ENCODE measurements at places on chromosomes 1 and 21. TPM values are rescaled to one million over a fixed set of nuclear protein-coding genes. Genes with fewer than 3 reads are reported as not detected.

The KCNK1 gene
- polyA plus RNA-seq: 11.5 TPM

The RGS18 gene
- 3.8 TPM for polyA plus RNA-seq

The CRYAA gene
- not detected for polyA plus RNA-seq

DNA sequence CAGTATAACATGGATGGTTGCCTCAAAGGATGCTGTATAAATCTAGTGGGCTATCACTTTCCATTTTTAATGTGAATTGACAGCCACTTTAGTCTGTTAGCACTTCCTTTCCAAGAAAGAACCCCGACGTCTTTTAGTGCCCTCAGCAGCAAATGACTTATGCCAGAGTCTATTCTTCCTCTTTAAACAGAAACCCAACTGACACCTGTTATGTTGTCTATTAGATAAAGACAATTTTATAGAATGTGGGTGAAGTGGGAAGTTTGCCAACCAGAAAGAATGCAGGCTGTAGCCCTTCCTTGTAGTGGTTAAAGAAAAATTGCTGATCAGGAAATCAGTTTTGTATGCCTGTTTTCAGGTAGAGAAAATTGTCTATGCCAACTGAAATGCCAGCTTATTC, 344.9 kb downstream of the ZNF326 start:
- no peak overlapping the region for H3K27ac ChIP-seq
- no peak for DNase-seq

GRCh38 chr1:38454236-38454635, 405.3 kb downstream of the RRAGC start:
- no peak overlapping the region for H3K27ac ChIP-seq
- H3K36me3 ChIP-seq: no peaks in the 10 kb centered on the region
- H3K4me1 ChIP-seq: no peaks in the 10 kb centered on the region
- no peaks in the 10 kb centered on the region for H3K27me3 ChIP-seq
- no peak overlapping the region for H3K4me3 ChIP-seq

GRCh38 chr1:183209533-183210158, 23.6 kb downstream of the LAMC2 start:
- no peaks in the 10 kb centered on the region for H3K36me3 ChIP-seq
- H3K4me1 ChIP-seq: no peaks in the 10 kb centered on the region
- H3K27me3 ChIP-seq: no peaks in the 10 kb centered on the region
- DNase-seq: no peak

- H3K36me3 ChIP-seq: no peaks in the 10 kb centered on the region
- no peak overlapping the region for H3K4me3 ChIP-seq
- peak overlapping the region; percentile 69 for H3K27ac ChIP-seq
- H3K27me3 ChIP-seq: no peaks in the 10 kb centered on the region
- no peaks in the 10 kb centered on the region for H3K4me1 ChIP-seq
- DNase-seq: peak; percentile 81
These were observed 172.6 kb downstream of the APP start for GRCh38 chr21:25997788-25998611.

GRCh38 chr1:199979071-199979470, 48.4 kb upstream of the NR5A2 start:
- H3K4me1 ChIP-seq: no peaks in the 10 kb centered on the region
- H3K4me3 ChIP-seq: no peak overlapping the region
- no peak for DNase-seq
- H3K27ac ChIP-seq: no peak overlapping the region
- no peaks in the 10 kb centered on the region for H3K27me3 ChIP-seq
- H3K36me3 ChIP-seq: no peaks in the 10 kb centered on the region

GRCh38 chr1:31752952-31753475, 11.1 kb downstream of the ADGRB2 start:
- peaks cover 14% of the 10 kb centered on the region for H3K4me1 ChIP-seq
- no peak overlapping the region for H3K4me3 ChIP-seq
- no peaks in the 10 kb centered on the region for H3K36me3 ChIP-seq
- no peak for DNase-seq

DNA sequence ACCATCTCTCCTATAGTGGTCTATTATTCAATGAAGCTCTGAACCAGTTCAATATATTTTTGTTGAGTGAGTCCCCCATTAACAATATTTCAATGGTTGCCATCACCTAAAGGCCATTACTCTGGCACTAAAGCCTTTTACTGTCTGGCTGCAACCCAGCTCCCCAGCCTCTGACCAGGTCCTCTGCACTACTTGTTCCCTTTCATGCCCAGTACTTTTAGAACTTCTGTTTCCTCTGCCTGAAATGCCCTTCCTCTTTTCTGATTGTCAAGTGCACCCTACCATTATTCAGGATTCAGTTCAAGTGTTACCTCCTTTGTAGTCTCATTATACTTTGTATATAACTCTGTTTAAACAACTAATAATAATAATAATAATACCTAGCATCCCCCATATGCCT, 30.4 kb upstream of the ZFYVE9 start:
- H3K4me3 ChIP-seq: no peak overlapping the region
- H3K4me1 ChIP-seq: no peaks in the 10 kb centered on the region
- no peaks in the 10 kb centered on the region for H3K27me3 ChIP-seq
- no peak for DNase-seq

DNA sequence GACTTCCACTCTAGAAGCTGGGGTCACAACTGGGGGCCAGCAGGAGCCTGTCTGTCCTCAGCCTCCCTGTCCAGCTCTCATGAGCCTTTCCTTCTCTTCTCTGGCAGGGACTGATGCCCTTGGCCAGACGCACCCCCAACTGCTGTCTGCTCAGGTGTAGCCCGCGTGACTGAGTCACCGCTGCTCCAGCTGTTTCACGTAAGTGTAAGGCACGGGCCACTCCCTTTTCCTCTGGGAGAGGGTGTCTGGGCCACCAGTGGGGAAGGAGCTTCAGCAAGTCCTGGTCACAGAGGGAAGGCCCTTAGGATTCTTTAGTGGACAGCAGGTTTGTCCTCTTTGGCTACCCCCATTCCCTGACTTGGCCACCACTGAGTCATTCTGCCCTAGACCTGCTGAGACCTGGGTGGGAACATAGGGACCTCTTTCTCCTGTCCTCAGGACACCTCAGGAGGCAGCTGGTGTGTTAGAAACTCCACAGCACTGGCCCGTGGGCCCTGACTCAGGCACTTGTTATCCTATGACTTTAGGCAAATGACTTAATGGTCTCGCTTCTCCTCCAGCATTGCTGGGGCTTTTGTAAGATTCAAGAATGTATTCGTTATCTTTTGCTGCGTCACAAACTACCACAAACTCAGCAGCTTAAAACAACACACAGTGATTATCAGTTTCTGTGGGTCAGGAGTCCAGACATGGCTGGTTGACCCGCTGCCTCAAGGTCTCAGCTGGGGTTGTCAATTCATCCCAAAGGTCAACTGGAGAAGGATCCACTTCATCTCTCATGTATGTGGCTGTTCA, 64.8 kb downstream of the FAM163A start:
- H3K4me1 ChIP-seq: peaks cover 5% of the 10 kb centered on the region
- no peak overlapping the region for H3K27ac ChIP-seq
- no peaks in the 10 kb centered on the region for H3K36me3 ChIP-seq
- peak; percentile 35 for DNase-seq
- no peaks in the 10 kb centered on the region for H3K27me3 ChIP-seq
- H3K4me3 ChIP-seq: no peak overlapping the region

GRCh38 chr1:61343734-61344420, 261.5 kb downstream of the NFIA start:
- peaks cover 6% of the 10 kb centered on the region for H3K4me1 ChIP-seq
- no peak overlapping the region for H3K27ac ChIP-seq
- DNase-seq: no peak
- H3K27me3 ChIP-seq: no peaks in the 10 kb centered on the region

- no peaks in the 10 kb centered on the region for H3K4me1 ChIP-seq
- H3K4me3 ChIP-seq: no peak overlapping the region
- no peak overlapping the region for H3K27ac ChIP-seq
- H3K36me3 ChIP-seq: no peaks in the 10 kb centered on the region
These were observed 95.5 kb upstream of the PROX1 start for GRCh38 chr1:213891989-213892902.

DNA sequence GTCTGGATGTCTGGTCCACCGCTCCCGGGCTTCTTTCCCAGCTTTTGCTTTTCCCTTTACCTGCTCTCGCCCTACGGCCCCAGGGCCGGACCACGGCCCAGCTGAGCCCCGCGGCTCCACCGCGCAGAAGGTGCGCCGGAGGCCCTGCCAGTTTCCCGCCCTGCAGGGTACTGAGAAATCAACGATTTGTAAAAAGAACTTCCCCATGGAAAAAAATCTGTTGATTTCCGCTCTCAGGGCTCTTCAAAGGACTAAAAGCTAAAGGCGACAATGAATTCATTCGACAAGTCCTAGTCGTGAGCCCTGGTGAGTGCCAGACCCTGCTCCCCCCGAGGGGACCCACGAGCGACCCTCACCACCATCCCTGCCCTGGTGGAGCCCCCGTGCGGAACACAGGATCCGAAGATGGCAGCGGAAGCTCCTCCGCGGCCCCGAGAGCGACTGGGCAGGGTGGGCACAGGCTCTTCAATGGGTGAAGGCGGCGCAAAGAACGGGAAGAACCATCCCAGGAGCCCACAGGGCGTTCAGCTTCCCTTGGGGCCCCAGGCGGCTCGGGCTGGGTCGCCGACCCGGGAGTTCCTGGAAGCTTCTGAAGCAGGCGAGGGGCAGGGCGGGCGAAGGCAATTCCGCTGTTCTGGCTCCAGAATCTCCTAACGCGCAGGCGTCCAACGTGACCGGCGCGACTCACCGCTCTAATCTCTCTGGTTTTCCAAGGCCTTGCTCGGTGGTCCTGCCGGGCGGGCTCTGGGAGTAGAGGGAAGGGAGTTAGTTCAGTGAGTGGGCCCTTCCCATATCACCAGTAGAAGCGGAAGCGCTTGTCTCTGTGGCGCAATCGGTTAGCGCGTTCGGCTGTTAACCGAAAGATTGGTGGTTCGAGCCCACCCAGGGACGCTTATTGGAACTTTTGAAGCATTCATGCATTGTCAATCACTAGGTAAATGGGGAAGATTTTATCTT, 6.6 kb upstream of the RNU1-2 start:
- no peaks in the 10 kb centered on the region for H3K27me3 ChIP-seq
- peak; percentile 55 for DNase-seq
- peak overlapping the region; percentile 55 for H3K4me3 ChIP-seq
- H3K36me3 ChIP-seq: no peaks in the 10 kb centered on the region
- peak overlapping the region; percentile 85 for H3K27ac ChIP-seq
- peaks cover 23% of the 10 kb centered on the region for H3K4me1 ChIP-seq

GRCh38 chr1:39609618-39610331, 29.7 kb downstream of the HEYL start:
- H3K36me3 ChIP-seq: no peaks in the 10 kb centered on the region
- no peaks in the 10 kb centered on the region for H3K27me3 ChIP-seq
- peaks cover 18% of the 10 kb centered on the region for H3K4me1 ChIP-seq

GRCh38 chr1:119220991-119221390, 80.5 kb upstream of the WARS2 start:
- H3K36me3 ChIP-seq: peaks cover 5% of the 10 kb centered on the region
- DNase-seq: no peak
- H3K27ac ChIP-seq: no peak overlapping the region
- no peaks in the 10 kb centered on the region for H3K4me1 ChIP-seq

GRCh38 chr1:169003864-169004516, 102.5 kb upstream of the ATP1B1 start:
- H3K36me3 ChIP-seq: no peaks in the 10 kb centered on the region
- peak; percentile 61 for DNase-seq
- no peak overlapping the region for H3K4me3 ChIP-seq
- no peaks in the 10 kb centered on the region for H3K4me1 ChIP-seq
- H3K27ac ChIP-seq: no peak overlapping the region

- no peak for DNase-seq
- no peaks in the 10 kb centered on the region for H3K4me1 ChIP-seq
- no peak overlapping the region for H3K27ac ChIP-seq
- H3K4me3 ChIP-seq: no peak overlapping the region
- no peaks in the 10 kb centered on the region for H3K27me3 ChIP-seq
- no peaks in the 10 kb centered on the region for H3K36me3 ChIP-seq
These were observed 17.4 kb downstream of the IQGAP3 start for GRCh38 chr1:156554971-156555370.

DNA sequence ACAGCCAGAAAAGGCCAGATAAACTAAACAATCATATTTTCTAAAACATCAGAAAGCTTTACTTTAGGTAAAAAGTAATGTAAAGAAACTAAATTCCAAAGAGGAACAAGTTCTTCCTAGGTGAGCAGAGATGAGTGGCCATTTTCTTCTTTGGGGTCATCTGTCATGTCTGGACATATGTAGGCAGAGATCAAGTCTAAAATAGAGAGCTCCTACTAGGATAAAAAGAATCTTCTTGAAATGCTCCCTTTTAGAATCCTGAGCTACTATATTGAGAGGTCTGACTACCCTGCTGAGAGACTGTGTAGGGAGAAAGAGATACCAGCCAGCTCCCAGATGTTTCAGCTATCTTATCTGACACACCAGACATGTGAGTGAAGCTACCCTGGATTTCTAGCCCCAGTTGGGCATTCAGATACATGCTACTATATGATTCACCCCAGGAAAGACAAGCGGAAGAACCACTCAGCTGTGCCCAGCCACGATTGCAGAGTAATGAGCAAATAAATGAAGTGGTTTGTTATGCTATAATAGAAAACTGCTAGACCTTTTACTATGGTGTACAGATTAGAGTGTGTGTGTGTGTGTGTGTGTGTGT, 80.1 kb downstream of the TTLL7 start:
- no peaks in the 10 kb centered on the region for H3K27me3 ChIP-seq
- DNase-seq: no peak
- H3K4me3 ChIP-seq: no peak overlapping the region
- H3K36me3 ChIP-seq: peaks cover 39% of the 10 kb centered on the region

DNA sequence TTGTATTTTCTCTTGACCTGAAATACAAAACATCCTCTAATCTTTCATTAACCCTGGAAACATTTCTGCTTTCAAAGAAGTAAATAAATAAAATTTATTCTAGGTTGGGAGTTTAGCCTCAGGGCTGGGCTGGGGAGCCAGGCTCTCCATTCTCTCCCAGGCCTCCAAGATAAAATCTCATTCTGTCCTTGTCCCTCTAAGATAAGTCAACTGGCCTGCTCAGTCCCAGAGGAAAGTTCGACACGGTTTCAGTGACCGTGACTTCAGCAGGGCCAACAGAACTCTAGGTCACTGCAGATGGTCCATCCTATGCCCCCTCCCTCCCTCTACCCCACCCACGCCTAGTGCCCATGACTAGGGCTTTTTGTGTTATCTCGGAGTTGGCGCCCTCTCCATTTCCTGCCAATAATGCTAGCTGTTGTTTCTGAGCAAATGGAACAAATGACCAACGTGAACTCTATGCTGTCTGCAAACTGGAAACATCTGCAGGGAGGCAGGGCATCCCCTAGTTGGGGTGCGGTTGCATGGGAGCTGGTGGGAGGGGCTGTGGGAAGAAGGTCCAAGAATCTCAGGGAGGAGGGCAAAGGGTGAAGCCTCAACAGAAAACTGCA, 10.1 kb upstream of the ADORA3 start:
- H3K27ac ChIP-seq: no peak overlapping the region
- no peak for DNase-seq
- H3K4me1 ChIP-seq: peaks cover 65% of the 10 kb centered on the region
- no peak overlapping the region for H3K4me3 ChIP-seq

Measured in stomach (tissue), 19 donors.